ENCODE measurements at places on chromosomes 1 and 21. TPM values are rescaled to one million over a fixed set of nuclear protein-coding genes. Genes with fewer than 3 reads are reported as not detected.

GRCh38 chr21:17523007-17523451 is 10.2 kb downstream of the CXADR start:
- DNase-seq, result no peak

GRCh38 chr1:65459397-65459768 is 38.9 kb downstream of the LEPR start:
- DNase-seq, result peak; percentile 44

DNA sequence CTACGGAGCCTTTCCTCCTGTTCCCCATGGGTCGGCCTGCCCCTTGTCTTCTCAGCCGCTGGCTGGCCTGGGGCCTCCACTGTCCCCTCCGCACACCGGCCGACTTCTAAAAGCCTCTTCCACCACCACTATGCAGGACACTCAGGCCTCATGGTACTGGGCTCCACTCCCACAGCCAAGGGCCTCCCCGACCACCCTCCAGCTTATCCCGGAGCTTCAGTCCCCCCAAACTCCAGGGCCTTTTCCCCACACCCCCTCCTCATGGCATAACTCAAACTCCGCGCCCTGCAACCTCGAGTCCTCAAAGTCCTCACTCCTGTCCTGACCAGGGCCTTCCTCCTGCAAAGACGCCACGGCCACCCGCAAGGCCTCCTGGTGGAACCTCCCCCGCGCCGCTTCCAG is 2.0 kb downstream of the LRRC41 start:
- DNase-seq, result no peak

DNA sequence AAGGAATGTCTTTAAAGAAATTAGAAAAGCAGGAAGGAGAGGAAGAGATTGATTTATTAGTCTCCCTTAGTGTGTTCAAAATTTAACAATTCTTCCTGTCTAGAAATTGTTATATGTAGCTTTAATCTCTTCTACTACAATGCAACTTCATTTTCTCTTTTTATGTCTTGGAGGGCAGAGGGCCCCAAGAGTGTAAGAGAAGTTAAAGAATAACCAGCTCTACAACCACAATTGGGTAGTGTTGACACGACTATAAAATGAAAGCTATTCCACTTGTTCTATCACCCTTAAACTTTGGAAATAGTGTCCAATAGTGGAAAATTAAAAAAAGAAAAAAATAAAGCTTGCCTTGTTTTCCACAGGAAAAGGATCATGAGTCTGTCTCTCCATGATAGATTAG is 82.6 kb upstream of the DPYD start:
- DNase-seq, result no peak

GRCh38 chr1:219812491-219813203 is 115.7 kb downstream of the SLC30A10 start:
- DNase-seq, result peak; percentile 63

The C1QA gene
- polyA plus RNA-seq, result not detected
